ENCODE measurements at places on chromosomes 13 and 19.

DNA sequence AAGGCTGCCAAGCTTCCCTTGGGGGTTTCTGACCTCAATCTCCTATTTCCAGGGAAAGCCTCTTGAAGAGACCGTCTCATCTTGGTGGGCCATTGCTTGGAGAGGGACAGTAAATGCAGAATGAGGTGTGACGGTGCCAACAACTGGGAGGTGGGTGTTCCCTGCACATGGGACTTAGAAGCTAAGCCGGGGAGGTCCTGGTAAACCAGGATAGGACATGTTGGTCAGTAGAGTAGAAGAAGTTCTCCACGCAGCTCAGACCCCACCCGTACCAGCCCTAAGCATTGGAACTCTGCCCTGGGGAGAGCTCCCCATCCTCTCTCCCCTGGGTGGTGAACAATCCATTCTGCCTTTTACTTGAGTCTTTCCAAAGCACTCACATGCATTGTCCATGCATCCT, 92.0 kb downstream of the SOX1 start:
- no peak for DNase-seq

- DNase-seq = no peak
These were observed 14.2 kb downstream of the RAB8A start for GRCh38 chr19:16125737-16126495.

GRCh38 chr19:31254180-31254551, 95.1 kb downstream of the TSHZ3 start:
- DNase-seq = no peak

DNA sequence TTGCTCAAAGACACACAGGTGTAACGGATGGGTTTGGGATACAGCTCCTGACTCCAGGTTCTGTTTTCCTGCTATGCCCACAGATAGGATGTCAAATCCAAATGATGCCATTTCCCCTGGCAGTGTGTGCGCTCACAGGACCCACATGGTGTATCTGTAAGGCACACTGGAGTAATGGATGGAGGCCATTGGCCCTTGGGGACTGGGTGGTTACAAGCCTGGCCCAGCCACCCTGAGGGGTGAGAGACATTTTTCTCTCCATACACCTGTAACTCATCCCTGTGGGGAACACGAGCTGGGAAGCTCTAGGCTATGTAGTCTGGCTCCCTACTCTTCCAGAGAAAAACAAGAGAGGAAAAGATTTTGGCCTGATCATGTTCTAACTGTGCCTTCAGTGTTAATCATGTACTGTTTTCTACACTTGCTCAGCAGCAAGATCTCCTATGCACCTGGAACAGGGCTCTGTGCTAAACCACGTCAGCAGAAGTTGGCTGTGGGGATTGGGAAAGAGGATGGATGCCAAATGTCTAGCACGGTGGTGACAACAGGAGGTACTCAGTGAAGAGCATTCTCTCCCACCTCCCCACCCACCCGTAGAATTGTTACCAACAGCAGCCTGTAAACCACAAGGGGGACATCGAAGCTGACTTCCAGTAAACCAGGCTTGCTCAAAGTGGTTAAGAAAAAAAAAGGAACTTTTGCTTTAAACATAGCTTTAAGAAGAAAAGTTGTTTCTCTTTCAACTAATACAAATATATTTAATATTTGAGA, 237.0 kb downstream of the LACC1 start:
- DNase-seq = no peak

GRCh38 chr13:58963321-58963720, 1200.4 kb downstream of the DIAPH3 start:
- no peak for DNase-seq

- DNase-seq = no peak
These were observed at the start of gene TNFRSF19 for GRCh38 chr13:23570099-23570920. Gene TNFRSF19, plus strand, starts transcription at chr13:23570412. Its CDS starts 19,772 bp downstream, at chr13:23590184.

- DNase-seq = no peak
These were observed 17.0 kb downstream of the EPS8L1 start for GRCh38 chr19:55092423-55093318.

GRCh38 chr13:112165712-112166111, 98.8 kb downstream of the SOX1 start:
- DNase-seq = no peak

GRCh38 chr13:45315520-45316167, 25.3 kb downstream of the TPT1 start:
- DNase-seq = no peak

- no peak for DNase-seq
These were observed 67.1 kb upstream of the ATP12A start for GRCh38 chr13:24613128-24613527.

DNA sequence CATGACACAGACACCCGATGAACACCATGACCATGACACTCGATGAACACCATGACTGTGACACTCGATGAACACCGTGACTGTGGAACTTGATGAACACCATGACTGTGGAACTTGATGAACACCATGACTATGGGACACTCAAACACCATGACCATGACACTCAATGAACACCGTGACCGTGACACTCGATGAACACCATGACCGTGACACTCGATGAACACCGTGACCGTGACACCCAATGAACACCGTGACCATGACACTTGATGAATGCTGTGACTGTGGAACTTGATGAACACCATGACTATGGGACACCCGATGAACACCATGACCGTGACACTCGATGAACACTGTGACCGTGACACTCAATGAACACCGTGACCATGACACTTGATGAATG, 31.5 kb downstream of the ZFR2 start:
- DNase-seq = no peak

- DNase-seq = no peak
These were observed at the start of gene KHSRP for GRCh38 chr19:6424195-6424938. Gene KHSRP, minus strand, starts transcription at chr19:6424811. Its CDS starts 110 bp downstream, at chr19:6424701.

- DNase-seq = no peak
These were observed 102.1 kb downstream of the ATP8A2 start for GRCh38 chr13:25473864-25474263.

- DNase-seq = no peak
These were observed 30.8 kb downstream of the WTIP start for GRCh38 chr19:34512254-34512822.

GRCh38 chr19:46176116-46176860, 28.2 kb downstream of the IGFL2 start:
- no peak for DNase-seq

GRCh38 chr13:100128373-100128772, 39.5 kb downstream of the PCCA start:
- no peak for DNase-seq

- no peak for DNase-seq
These were observed 53.6 kb downstream of the NDFIP2 start for GRCh38 chr13:79534596-79534995.

DNA sequence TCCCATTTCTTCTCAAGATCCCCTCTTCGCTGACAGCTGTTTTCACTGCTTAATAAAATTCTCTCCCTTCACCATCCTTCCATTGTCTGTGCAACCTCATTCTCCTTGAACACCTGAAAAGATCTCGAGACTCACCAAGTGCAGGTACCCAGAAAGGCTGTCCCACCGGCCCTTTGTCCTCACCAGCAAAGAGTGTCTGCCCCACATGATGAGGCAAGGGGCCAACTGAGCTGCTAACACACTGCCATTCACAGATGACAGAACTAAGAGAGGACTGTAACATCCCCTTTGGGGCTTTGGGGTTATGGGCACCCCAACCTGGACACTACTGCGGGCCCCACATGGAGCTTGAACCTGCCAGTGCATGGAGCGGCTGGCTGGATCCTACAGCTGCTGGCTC, 771.4 kb upstream of the MIR17HG start:
- no peak for DNase-seq

- DNase-seq = no peak
These were observed 107.4 kb downstream of the KCTD12 start for GRCh38 chr13:76778853-76779252.

GRCh38 chr19:55855160-55855559, 18.8 kb downstream of the NLRP4 start:
- no peak for DNase-seq

DNA sequence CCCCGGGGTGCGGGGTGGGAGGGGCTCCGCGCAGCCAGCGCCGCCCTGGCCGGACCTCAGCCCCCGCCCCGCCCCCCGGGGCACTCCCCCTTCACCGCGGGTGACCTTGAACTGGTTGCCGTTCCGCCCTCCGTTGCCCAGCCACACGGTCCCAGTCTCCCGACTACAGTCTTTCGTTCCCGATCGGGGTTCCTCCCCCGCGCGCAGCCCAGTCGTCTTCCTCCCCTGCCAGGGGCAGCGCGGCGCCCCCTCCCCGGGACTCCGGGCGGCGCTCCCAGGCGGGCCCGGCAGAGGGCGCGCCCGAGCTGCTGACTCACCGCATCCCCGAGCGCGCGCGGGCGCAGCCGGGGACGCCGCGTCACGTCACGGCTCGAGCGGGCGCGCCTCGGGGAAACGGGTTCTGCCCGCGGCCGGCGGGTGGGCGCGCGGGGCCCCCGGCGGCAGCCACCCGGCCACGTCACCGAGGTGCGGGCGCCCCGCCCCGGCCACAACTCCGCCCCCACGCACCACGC, 459 bp downstream of the MIDN start:
- DNase-seq = peak; percentile 62

DNA sequence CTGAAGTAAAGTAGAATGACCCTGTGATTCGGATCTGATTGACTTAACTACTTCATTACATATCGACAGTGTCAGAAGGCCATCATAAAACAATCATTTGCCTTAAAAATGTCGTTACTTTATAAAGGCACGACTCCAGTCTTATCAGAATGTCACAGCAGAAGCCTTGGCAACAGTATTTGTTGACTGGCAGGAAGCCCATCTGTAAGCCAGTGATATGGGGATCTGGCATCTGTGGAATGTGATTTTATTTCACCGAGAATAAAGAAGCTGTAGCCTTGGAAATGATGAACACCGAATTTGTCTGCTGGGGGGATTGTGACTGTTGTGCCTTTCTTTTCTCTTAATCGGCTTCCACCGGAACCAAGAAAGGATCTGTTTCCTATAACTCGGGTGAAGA, 362.5 kb downstream of the TDRD3 start:
- DNase-seq = no peak

DNA sequence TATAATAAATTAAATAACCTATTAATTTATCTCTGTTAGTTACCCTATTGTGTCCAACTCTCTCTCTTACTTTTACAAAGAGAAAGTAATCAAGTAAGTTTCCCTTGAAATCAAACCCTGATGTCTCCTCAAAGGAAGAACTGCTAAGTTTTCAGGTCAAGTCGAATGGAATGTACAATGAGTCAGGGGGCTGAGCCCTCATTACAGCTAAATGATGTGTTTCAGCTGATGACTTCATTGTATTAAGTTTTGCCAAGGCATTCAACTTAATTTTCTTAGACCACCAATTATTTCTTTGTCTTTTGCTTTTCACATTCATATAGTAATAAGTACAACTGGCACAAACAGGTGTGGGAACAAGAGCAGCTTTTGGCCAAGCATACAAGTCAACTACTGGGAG, 54.7 kb upstream of the DCT start:
- no peak for DNase-seq

DNA sequence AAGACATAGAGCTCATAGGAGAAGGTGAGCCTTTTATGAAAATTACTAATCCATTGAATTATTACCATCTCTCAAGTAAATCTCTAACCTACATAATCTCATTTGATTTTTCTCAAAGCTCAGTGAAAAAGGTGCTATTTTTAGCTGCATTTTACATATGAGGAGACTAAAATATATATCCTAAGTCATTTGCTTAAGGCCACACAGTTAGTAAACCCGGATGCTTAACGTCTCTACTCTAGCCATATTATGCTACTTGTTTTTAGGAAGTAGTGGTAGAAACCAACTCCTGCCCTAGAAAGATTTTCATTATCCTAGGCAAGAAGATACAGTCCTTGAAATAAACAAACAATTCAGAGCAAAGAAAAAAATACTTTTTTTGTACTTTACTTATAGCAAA, 108.9 kb downstream of the RBM26 start:
- DNase-seq = no peak

- no peak for DNase-seq
These were observed 48.7 kb downstream of the KLF5 start for GRCh38 chr13:73107481-73107880.

- DNase-seq = no peak
These were observed 6.2 kb upstream of the SHD start for GRCh38 chr19:4272894-4273293.

DNA sequence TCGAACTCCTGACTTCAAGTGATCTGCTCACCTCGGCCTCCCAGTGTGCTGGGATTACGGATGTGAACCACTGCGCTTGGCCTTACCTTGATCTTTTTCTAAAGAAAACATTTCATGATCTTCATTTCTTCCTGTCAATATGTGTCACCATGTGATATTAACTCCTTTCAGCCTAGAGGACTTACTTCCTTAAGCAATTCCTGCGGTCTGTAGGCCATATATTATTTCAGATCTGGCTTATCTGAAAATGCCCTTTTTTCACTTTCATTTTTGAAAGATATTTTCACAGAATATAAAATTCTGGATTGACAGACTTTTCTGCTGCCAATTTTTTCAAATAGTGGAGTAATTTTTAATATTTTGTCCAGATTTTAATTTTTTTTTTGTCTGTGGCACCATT, 2.0 kb upstream of the GPR32 start:
- no peak for DNase-seq

- DNase-seq = no peak
These were observed 134.1 kb upstream of the RXFP2 start for GRCh38 chr13:31605076-31605860.

GRCh38 chr19:33941133-33941532, 144.5 kb downstream of the KCTD15 start:
- no peak for DNase-seq

DNA sequence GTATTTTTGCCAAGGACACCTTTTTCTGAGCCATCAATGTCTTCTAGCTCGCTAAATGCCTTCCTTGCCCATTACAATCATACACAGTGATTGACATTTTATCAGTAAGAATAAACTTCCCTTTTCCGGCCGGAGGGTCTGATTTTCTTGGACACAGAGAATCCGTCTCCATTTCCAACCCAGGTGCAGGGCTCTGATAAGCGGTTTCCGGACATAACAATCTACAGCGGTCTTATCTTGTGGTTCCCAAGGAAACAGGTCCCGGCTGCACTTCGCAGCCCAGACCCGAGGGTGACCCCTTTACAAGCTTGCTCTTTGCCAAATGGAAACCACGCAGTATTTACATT, 5.1 kb upstream of the ZNF77 start:
- no peak for DNase-seq

DNA sequence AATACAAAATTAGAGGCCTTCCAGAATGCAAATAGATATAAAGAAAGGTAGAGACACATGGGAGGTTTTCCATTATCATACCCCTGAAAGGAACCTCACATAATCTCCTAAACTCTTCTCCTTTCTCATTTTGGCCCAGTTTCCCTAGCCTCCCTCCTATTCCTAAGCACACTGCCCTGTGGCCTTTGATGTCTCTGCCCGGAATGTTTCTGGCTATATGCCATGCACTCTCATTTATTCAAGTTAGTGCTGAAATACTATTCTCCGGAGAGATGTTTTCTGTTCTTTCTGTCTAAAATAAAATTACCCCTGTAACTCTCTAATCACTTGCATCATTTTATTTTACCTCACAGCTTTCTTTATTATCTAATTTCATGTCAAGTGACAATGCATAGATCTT, 1287.7 kb downstream of the SLITRK5 start:
- no peak for DNase-seq

DNA sequence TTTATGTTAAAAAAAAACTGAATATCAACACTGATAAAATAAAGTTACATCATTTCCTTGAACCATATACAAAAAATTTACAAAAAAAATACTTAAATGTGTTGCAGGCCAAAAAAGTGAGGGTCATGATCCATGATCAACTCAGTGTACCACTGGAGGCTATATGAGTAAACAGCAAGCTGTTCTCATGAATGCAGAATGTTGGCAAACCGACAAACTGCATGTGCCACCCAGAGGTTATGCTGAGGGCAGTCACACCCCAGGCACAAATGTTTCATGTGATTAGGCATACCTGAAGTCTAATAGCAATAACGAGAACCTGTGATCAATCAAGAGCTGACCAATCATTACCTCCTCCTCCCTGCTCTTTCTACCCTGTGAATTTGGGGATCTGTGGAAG, 91.9 kb downstream of the ZNF431 start:
- no peak for DNase-seq
